Iris pigment epithelial cell (primary cell): ENCODE measurements at places on chromosomes 3 and 15.

DNA sequence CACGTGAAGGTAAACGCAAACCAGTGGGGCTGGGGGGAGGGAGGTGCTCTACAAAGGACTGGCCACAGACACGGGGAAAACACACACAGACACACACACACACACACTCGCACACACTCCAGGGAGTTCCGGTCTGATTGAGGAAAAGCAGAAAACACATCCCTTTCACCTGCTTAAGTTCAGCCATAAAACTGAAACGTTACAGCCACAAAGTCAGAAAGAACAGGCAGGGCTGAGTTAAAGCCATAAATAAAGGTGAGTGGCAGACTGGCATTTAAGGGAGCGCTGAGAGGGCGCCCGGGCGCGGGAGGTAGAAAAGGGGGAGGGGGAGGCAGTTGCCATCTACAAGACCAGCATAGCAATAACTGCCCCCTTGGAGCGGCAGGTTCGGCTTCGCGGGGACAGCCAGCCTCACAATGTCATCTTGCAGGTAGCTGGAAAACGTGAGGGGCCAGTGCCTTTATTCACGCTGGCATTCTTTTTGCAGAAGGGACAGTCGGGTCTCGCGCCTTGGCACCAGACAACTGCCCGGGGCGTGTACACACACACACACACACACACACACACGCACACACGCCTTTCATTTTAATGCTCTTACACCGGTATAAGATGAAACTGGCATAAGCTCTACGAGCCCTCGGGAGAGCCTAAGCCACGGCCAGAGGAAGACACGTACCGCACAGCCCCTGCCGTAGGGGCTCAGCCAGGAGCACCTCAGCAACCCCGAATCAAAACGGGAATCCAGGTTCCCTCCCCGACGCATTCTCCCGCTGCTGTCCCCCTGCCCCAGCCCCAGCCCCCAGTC, 866 bp downstream of the TNIK start:
- DNase-seq = peak; percentile 37

GRCh38 chr15:62643572-62643971, 399.0 kb upstream of the TPM1 start:
- no peak for DNase-seq

DNA sequence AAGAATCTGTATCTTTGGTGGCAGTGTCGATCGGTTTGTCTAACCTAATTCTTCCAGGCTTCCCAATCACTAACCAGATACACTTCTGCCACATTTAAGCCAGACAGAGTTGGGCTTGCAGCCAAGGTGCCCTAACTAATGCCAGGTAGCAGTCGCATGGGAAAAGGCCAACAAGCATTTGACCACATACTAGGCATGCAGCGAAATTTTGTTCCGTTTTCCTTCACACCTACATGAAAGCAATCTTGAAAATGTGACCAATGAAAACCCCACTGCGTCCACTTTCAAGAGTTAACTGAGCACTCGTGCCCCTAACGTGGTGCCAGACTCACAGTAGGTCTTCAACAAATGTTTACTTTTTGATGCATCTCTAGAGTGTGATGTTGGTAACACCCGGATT, 192.2 kb upstream of the TPM1 start:
- no peak for DNase-seq

DNA sequence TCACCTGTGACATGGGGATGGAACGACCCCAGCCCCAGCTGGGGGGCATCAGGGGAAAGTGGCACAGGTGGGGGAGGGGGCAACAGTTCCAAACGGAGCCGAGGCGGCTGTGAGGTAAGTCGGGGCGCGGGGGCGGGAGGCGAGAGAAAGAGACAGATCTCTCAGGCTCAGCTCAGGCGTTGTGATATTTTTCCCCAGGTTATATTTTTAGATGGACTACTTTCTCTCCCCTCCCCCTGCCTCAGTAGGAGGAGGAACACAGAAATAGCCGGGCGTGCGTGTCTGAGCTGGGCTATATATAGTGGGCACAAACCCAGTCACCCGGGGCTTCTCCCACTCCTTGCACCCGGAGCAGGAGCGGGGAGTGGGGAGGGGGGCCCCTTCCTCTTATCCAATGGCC, 91.0 kb upstream of the LINGO1 start:
- no peak for DNase-seq

DNA sequence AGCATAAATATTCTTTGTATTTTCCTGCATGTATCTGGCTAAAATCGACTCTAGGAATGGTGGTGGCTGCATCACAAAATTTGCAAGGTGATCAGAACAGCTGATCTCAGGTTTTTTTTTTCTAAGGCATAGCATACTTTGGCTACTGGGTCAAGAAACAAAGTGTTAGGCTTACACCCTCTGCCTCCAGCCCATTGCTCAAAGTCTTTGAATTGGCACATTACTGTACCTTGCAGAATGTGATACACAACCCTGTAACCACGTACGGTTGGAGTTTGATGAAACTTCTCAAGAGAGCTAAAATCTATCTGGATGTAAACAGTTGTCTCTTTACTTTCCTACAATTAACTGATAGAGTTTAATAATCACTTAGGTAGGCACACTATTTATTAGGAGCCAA, 188.1 kb downstream of the THRB start:
- no peak for DNase-seq

GRCh38 chr3:155282385-155283091, 10.9 kb downstream of the STRIT1 start:
- DNase-seq = peak; percentile 53

- no peak for DNase-seq
Measured at GRCh38 chr3:82392203-82392775, 630.8 kb upstream of the GBE1 start.

DNA sequence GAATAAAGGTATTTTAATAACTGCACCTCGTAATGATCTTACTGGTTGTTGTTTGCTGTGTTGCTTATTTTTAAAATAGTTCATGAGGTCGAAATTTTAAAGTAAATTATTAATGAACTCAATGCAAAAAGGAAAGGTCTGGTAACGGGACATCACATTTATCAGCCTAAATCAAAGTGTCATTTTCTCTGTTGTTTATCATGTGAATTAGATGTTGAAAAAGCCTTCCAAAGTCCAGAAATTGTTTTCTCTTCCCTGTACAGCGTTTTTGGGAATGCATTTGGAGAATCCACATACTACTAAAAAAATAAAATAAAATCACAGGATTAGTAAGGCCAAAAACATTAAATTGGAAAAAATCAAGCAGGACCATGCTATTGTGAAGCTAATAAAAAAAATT, 339.2 kb upstream of the NECTIN3 start:
- no peak for DNase-seq

- DNase-seq = no peak
Measured at GRCh38 chr3:120077731-120078130, 16.5 kb downstream of the GSK3B start.

GRCh38 chr3:150599611-150600297, 3.4 kb upstream of the SELENOT start:
- peak; percentile 72 for DNase-seq

DNA sequence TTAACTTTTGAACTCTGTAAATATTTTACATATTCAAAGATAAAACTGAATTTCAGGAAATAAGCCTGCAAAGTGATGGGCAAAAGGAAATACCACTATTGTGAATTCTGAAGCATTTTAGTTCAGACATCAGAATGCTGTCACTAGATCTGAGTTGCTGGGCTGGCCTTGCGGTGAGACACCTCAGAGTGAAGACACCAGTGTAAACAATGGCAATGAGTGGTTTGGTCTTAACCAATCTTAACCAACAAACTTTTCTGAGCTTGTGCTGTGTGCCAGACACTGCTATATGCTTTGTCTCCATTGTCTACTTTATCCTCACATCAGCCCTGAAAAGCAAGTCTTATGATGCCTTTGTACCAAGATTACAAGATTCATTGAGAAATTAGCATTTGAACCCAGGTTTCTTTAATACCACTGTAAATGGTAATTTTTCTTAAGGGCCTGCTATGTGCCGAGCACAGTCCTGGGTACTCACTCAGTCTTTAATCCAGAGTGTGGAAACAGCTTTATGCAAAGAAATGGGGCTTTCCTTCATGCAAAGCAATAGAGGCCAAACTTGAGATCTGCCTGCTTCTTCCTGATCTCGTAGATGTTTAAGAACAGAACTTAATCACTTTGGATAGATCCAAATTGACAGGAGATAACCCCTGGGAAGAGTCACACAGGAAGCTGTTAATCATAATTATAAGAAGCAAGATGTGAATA, 55.0 kb downstream of the TMEM39A start:
- no peak for DNase-seq

DNA sequence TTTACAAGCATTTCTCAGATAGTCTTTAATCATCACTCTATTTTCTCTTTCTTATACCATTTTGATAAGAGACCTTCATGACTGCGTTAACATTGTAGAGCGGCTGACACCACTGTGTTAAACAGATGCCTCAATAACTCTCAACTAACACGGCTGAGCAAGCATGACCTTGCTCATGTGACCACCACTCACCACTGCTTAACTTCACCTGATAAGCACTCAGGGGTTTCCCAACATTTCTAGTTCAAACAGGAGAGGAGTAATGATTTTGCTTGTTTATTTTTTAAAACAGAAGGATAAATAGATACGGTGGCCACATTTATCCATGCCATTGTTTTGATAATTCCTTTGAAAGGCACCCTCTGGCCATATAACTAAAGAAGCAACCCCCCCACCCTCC, 37.7 kb upstream of the TMEM45A start:
- no peak for DNase-seq

GRCh38 chr3:133874344-133874743, 21.3 kb downstream of the RAB6B start:
- no peak for DNase-seq

DNA sequence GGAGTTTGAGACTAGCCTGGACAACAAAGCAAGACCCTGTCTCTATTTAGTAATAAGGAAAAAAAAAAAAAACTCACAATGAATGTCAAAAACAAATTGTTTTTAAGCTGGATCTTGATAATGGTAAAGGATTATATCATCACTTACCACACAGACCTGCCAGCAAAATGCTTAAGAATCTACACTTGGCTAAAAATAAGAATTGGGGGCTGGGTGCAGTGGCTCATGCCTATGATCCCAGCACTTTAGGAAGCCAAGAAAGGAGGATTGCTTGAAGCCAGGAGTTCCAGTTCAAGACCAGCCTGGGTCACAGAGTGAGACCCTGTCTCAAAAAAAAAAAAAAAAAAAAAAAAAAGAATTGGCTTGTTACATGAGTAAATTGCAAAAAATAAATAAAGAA, 31.0 kb downstream of the ACAP2 start:
- peak; percentile 56 for DNase-seq

GRCh38 chr3:196518966-196519717, 4.0 kb upstream of the SMCO1 start:
- peak; percentile 56 for DNase-seq

- no peak for DNase-seq
Measured at GRCh38 chr3:117809186-117810081, 1099.9 kb downstream of the TUSC7 start.

DNA sequence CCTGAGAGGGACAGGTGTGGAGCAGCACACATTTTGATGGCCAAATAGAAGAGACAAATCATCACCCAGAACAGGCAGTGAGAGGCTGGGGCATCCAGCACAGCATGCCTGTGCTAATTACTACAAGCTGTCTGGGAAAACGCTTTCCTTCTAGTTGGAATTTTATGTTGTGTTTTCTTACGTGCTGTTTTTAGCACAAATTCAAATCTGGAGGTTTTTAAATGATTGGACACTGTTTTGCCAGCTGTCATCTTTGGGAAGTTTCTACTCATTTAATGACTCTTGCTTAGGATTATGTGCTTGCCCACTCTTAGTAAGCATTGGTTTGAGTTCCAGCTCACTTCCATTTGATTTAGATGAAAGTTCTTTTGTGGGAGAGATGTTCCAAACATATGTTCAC, 43.5 kb downstream of the EAF1 start:
- no peak for DNase-seq

DNA sequence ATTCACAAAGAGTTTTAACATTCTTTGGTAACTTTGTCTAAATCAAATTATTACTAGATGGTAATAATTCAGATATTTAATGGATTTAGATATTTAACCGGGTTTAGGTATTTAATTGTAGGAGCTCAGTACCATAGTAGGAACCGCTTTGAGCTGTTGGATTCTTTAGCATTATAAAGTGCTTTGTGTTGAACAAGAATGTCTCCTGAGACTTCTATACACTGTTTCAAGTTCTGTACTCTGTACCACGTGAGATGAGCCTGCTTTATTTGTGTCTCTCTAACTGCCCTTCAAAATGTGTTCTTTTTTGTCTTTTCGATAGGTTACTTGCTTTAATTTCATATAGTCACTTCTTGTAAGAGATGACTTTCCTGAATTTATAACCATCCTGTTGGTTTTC, 36.0 kb downstream of the ZFAND6 start:
- DNase-seq = no peak

- DNase-seq = peak; percentile 1
Measured at GRCh38 chr15:27057904-27058645, 87.1 kb downstream of the GABRG3 start.

DNA sequence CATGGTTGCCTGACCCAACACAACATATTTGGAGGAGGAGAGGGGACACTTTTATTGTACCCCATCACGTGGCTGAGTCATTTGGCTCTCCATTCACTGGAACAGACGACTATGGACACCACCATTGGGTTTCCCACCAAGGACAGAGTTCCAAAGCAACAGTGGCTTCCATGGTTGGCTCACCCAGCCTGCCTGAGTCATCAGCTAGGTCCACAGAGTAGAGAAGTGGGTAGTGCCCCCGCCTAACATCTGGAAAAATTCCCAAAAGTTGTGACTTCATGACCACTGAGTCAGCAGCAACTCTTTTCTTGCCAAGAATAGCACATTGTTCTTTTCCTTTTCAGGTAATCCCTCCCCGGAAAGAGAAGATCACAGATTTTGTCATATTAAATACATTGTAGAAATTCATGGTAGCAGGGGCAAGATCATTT, 3.0 kb upstream of the PPP1R2 start:
- DNase-seq = peak; percentile 69

DNA sequence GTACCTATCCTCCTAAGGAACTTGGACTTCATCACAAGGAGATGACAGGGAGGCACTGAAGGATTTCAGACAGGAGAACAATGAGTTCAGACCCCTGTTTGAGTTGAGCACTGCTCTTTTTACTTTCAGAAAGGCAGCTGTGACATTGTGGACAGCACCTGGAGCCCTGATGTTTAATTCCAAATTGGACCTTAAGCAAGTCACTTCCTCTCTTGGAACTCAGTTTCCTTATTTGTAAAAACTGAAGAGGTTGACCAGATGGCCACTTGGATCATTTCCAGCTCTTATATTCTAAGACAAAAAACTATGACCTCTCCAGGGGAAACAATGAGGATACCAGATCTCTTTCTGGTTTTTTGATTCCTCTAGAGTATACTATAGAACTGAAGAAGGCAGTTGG, 34.1 kb upstream of the SMAD3 start:
- DNase-seq = no peak

DNA sequence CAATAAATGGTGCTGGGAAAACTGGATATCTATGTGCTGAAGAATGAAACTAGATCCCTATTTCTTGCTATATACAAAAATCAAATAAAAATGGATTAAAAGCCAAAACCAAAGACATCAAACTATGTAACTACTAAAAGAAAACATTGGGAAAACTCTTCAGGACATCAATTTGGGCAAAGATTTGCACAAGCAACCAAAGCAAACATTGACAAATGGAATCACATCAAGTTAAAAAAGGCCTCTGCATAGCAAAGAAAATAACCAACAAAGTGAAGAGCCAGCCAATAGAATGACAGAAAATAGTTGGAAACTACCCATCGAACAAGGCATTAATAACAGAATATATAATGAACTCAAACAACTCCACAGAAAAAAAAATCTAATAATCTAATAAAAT, 1495.3 kb downstream of the SI start:
- no peak for DNase-seq
